ENCODE measurements at places on chromosomes 12 and 14.

DNA sequence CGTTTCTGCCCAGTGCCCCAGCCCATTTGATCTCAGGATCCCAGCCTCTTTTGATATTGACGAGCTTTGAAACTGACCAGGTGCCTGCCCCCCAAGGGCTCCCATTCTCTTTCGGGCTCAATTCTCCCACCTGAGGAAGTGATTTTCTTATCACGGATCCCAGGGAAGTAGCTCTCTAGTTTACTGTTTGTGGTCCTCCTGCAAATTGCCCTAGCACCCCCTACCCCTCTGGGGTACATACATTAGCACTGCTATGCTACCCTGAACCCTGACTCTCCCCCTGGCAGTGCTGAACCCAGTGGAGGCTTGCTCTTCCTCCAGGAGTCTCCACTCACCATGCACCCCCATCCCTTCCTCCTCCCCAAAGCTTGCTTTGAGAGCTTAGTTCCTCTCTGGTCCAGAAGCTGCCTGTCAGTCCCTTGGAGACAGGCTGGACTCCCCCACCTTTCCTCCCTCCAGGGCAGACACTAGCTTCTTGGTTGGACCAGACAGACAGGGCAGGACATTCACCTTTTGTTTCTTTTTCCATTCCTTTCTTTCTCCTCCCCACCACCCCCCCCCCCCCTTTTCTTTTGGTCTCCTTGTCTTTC is 4.4 kb upstream of the TBX3 start:
- DNase-seq, result no peak

DNA sequence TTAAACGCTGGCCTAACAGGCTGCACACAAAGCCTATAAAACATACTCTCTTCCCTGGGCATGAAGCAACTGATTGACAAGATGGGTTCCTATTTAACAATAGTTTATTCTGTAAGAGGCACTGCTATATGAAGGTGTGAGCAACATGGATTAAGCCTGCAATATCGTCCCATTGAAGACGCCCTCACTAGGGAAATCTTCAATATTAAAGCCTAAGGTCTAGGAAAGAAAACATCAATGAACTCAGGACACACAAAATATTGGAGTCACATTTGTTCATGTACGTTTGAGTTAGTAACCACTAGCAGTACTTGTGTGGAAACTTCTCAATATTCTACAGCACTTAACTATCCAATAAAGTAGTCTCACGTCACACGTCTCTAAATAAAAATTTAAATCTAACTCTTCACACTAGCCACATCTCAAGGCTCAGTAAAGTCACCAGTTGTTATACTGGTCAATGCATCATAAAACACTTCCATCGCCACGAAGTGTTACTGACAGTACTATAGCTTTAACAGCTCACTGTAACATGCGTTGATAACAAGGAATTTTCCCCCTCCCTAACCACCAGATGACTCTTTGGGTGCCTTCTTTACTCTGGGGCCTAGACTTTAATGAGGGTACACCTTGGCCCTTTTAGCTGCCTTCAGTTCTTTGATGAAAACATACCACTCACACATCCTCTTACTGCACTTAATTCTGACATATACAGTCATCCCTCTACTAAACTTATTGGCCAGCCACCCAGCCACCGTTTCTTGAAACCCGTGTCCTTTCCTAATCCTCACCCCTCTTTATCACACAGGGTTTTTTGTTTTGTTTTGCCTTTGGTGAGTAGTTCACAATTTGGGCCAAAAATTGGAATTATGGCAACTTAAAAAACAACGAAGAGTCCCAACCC is 50.1 kb upstream of the OR5AU1 start:
- DNase-seq, result no peak

GRCh38 chr12:69120354-69120753 is 119.0 kb upstream of the CPSF6 start:
- no peak for DNase-seq

DNA sequence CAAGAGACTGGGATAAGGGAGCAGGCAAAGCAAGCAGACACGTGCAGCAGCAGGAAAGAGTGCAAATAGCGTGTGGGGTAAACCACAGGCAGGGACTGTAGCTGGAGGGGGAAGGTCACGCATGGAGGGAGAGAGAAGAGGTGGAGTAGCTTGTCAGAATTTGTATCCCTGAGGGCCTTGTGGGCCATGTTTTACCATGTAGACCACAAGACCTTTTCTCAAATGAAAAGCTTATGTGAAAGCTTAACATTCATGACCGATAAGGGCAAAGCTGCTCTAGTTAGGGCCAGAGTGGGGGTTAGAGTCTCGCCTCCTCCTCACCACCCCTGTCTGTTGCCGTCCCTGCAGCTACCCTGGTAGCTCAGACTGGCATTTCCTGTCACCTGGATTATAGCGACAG is 152.9 kb upstream of the E2F7 start:
- DNase-seq, result no peak

DNA sequence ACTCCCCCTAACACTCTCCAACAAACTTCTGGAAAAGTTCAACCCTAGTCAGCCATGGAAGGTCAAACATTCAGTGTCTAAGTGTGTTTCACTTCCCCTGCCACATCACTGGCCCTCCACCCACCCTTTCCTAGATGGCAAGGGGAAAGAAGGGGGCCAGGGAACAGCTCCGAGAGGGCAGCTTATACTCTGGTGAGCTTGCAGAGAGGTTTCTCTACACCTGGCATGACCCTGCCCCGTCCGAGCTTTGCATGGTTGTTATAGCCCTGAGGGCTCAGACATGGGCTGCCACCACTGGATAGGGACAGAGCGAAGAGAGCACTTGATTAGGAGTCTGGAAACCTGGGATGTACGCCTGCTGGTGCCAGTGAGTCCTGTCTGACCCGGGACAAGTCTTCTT is 4.0 kb downstream of the ACVRL1 start:
- no peak for DNase-seq

DNA sequence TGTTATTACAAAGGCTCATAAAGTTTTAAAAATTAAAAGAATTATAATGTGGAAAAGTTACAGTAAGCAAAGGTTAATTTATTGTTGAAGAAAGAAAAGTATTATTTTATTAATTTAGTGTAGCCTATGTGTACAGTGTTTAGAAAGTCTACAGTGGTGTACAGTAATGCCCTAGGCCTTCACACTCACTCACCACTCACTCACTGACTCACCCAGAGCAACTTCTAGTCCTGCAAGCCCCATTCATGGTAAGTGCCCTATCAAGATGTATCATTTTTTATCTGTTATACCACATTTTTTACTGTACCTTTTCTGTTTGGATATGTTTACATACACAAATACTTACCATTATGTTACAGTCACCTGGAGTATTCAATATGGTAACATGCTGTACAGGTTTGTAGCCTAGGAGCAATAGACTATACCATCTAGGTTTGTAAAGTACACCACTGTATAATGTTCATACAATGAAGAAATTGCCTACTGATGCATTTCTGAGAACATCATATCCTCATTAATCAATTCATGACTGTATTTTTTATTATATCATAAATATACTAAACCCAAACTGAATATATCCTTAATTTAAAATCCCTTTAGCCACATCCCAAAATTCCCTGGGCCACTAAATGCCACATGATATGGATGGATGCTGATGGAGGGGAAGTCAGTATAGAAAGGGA is 43.6 kb upstream of the NID2 start:
- no peak for DNase-seq

DNA sequence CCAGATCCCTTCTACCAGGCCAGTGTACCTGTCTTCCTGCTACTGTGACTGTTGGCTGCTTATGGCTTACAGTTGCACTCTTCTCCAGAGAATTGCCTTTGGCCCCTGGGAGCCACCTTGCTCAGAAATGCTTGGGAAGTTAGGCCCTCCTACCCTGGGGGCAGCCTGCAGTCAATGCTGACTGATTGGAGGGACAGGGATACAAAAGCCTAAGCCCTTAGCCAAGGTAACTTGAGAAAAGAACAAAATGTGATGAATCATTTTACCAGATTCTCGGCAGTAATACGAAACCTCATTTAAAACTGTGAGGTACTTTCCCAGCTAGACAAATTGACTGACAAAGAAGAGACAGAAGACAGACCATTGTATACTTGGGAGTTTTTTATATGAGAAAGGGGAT is 47.3 kb downstream of the PTCSC3 start:
- DNase-seq, result no peak

GRCh38 chr12:80749456-80749855 is 32.7 kb downstream of the MYF5 start:
- DNase-seq, result no peak

DNA sequence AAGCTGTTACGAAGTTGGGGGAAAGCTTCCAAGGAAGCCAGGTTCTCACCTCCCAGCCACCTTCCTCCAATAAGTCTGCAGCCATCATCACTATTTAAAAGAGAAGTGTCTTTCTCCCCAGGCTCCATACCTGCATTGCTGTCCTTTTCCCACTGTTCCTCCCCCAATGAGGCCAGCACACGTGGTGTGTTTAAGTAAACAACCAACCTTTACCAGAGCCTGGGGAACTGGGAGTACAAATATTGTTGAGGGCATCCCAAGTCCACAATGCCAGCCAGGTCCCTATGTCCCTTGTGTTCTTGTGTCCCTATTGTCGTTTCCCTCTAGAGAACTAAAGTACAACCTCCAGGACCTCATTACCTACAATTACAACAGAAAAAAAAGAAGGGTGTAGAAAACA is 49.2 kb upstream of the PNMA1 start:
- no peak for DNase-seq

DNA sequence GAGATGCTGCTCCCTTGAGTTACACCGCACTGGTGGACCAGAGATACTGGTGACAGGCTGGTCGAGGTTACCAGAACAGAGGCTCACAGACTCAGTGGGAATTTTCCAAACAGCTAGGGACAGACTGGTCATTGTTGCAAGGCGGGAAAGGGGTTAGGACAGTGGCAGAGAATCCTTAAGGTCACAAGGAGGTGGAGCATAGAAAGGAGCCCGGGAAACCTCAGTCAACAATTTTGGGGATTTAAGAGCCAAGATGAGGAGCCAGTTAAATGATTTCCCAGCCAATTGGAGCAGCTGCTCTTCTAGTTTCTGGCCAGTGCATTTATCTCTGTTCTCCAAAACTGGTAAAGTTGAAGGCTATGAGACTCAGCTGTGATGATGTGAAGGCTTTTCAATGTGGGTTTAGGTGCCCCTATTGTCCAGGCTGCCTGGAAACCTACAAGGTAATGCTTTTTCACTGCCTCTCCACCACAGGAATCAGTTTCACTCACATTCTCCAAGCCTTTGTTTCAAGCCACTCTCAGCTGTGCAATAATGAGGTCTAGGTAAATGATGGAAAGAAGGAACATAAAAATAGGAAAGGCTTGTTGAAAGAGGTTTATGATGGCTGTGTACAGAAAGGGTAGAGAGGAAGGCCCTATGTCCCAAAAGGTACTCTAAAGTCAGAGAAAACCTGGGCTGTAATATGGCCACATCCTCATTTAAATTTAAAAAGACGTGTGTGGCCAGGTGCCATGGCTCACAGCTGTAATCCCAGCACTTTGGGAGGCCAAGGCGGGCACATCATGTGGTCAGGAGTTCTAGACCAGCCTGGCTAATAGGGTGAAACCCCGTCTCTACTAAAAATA is 7.0 kb upstream of the TNS2 start:
- DNase-seq, result no peak
